Hippocampal formation (tissue), 2 donors: ENCODE measurements at places on chromosomes 5 and 9.

- DNase-seq, result no peak
Observed at GRCh38 chr9:114588651-114589526, 1.3 kb downstream of the ATP6V1G1 start.

GRCh38 chr9:136329211-136329627 lies 1.9 kb downstream of the GPSM1 start:
- no peak for DNase-seq

GRCh38 chr5:160903076-160903475 lies 51.1 kb upstream of the ATP10B start:
- DNase-seq, result no peak

GRCh38 chr5:20360263-20360662 lies 372.3 kb upstream of the CDH18 start:
- no peak for DNase-seq

DNA sequence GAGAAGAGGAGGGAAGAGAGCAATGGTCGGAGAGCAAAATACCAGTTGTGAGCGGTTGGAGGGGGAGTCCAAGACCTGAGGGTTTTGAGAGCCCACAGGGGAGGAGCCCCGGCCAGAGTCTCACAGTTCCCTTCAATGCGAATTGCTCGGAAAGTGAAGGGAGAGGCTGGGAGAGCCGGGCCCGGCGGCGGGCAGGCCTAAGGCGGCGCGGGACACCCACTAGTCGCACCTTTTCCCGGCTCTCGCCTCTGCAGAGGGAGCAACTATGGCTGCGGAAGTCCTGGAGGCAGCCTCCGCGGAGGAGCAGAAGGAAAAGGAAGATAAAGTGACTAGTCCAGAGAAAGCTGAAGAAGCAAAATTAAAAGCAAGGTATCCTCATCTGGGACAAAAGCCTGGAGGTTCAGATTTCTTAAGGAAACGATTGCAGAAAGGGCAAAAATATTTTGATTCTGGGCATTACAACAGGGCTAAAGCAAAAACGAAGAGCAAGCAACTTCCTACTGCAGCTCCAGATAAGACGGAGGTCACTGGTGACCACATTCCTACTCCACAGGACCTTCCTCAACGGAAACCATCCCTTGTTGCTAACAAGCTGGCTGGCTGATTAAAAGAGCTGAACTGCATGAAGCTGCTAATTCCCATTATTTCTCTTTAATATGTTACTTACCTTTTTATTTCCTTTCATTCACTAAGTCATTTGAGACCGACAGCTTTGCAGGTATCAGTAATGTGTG lies 6.5 kb upstream of the BTNL3 start:
- no peak for DNase-seq

DNA sequence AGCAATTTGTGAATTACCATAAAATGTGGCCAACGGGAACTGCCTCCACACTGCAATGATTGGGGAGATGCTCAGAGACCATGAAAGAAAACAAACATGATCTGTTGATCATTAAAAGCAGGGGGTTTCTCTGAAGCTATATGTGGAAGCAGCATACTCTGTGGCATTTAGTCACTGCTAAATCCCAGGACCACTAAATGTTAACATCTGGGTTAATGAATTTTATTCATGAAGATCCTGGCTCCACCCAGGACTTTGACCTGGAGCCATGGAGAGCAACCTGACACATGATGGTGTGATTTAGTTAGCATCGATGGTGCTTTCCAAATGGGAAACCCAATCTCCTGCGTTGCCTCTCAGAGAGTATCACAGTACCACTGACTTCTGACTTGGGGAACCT lies 497.8 kb downstream of the AGTPBP1 start:
- DNase-seq, result no peak

DNA sequence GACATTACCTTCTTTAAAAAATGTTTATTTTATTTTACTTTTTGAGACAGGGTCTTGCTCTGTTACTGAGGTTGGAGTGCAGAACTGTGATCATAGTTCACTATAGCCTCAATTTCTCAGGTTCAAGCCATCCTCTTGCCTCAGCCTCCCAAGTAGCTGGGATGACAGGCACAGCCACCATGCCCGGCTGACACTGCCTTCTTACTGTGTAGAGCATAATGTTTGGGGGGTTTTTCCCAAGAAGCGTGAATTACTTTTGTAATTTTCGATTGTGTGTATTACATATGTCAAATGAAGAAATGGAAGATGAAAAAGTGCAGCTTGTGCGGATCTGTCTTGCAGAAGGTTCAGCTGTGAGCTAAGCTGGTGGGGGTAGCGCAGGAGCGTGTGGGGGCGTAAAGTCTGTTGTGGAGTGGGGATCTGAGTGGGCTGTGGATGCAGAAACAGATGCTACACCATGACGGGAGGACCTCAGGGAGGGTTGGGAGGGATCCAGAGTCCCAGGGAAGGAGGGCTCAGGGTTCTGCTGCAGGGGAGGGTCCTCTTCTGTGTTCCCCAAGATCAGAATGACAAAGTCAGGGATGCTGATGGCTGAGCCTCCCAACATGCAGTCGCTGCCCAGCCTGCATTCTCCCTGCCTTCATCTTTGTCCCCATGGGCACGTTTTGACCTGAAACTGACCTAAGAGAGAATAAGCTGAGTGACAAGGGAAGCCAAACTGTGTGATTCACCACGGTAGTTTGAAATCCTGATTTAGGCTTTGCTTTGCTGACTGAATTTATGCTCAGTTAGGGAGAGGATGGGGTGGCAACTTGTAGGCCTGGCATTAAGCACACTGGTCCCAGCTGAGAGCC lies 6.8 kb upstream of the ANKRD33B start:
- DNase-seq, result no peak

- no peak for DNase-seq
Observed at GRCh38 chr9:20042128-20042711, 253.4 kb upstream of the SLC24A2 start.

DNA sequence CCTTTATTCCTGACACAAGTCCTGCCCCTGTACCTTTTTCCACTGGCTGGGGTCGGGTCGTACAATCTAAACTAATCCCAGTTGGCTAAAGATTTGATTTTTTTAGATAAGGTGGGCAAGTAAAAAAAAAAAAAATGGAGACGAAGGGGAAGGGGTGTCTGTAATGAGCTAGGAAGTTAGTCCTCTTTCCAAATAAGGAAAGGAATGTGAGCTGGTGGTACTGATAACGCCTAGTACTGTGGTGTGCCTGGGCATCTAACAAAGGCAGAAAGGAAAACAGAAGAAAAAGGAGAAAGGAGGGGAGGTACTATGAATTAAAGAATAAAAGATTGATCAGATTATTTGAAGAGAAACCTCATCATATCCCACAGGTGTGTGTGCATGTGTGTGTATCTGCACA lies 21.3 kb downstream of the PRDM9 start:
- no peak for DNase-seq

DNA sequence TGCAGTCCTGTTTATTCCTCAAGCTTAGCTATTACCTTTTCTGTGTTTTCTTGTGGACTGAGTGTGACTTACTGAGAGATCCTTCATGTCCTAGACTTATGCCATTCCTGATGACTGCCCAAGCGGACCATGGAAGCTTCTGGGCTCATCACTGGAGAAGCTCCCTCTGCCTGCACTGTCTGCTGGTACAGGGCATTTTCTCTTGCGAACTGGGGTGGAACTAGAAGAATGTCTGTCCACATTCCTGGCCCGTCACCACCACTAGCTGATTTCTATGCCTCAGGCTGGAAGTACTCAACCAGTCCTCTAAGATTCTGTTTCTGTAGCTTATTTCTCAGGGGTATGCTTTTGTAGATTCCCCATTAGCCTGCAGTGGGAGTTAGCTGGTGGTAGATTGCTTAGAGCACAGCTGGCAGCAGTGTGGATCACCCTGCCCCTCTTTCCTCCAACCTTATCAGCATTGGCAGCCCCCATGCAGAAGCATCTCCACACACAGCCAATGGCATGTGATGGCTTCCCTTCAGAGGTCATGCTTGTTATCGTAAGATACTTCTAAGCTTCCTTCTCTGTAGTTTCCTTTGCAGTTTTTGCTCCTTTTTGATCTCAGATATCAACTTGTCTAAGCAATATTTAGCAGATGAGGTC lies 12.4 kb downstream of the SLC36A1 start:
- no peak for DNase-seq

DNA sequence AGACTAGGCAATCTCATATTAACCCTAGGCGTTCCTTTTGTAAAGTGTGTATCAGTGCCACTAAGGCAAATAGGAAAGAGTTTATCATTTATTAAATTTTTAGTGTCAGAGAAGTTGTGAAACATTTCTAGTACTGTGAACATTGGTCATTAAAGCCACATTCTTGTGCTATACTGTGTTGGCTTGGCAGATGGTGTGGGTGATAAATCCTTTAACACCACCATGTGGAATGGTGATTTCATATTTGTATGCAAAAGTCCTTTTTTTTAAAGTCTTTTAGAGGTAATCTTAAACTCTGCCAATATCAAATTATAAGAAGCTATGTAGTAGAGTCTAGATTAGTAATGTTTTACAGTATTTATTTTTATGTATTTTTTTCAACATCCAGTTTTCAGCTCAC lies 18.1 kb downstream of the SLC12A2 start:
- DNase-seq, result no peak

DNA sequence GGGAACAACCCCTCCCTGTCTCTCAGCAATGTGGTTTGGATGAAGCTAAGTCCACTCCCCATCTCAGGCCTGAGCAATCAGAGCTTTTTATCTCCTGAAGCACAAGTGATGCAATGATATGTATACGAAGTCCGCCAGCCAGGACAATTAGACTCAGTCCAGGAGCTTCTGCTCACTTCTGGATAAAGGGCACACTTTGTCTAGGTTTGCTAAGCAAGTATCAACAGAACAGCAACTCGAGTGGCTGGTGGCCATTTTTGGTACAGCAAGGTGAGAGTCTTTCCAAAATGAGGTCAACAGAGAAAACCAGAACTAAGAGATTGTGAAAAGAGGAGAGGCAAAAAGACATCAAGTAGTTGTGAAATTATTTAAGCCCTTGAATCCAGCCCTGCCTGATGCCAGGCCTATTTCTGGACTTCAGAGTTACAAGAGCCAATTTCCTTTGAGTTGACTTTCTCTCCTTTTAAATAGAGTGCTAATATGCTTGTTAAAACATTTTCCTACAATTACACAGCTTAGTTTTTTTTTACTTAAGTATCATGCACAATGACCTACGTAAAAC lies 8.2 kb downstream of the NDUFA8 start:
- DNase-seq, result no peak

DNA sequence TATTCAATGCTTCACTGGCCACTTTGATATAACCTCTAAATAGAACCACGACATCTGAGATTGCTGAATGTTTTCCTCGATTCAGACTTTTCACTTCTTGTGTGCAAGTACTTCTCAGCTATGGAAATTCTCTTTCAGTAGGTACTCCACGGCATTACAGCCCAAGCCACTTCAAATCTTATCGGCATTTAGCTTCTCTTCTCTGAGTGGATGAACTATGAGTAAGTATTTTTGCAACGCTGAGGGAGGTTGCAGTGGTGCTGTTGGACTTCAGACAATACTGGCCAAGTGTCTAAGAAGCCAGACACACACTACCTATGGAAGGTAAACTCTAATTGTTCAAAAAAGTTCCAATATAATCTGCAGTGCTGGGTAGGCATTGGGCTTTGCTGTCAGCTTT lies 60.1 kb downstream of the FBN2 start:
- no peak for DNase-seq

GRCh38 chr5:54832045-54832444 lies 153.3 kb downstream of the ESM1 start:
- DNase-seq, result no peak

DNA sequence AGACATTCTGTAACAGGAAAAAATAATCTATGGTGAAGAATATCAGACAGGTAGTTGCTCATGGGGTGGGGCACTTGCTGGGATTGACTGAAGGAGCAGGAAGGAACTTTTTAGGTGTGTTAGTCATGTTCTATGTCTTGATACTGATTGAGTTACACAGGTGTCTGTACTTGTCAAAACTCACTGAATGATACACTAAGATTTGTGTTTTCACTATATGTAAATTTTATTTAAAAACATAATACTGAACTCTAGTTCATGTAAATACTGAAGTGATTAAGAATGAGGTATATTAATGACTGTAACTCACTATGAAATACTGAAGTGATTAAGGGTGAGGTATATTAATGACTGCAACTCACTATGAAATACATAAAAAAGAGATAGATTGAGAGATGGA lies 28.5 kb downstream of the IL6ST start:
- no peak for DNase-seq

DNA sequence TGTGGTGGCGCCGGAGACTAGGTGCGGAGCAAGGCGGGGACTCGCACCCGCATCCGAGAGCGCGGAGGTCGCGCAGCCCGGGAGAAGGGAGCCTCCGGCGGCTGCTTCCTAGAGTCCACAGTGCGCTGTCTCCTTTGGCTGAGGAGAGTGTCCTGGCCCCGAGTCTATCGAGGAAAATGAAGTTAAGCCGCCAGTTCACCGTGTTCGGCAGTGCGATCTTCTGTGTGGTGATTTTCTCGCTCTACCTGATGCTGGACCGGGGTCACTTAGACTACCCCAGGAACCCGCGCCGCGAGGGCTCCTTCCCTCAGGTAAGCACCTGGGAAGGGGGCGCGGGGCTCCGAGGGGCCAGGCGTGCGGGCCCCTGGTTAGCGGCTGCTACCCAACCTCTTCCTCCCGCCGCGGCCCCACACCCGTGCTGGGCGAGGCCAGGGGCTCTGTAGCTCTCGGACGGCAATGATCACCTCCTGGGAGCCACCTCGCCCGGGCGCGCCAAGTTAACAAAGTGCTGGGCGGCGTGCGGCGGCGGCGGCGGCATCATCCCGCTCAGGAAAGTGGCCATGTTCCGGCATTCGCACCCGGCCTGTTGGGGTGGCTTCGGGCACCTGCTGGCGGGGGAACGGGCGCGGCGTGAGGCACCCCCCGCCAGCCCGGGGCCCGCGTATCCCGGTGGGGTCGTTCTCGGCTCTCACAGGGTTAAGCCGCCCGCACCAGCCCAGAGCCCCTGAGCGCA lies 681 bp downstream of the MAN2A1 start:
- no peak for DNase-seq

- no peak for DNase-seq
Observed at GRCh38 chr9:91907484-91908292, 42.3 kb downstream of the ROR2 start.

- no peak for DNase-seq
Observed at GRCh38 chr5:72988769-72989168, 32.9 kb downstream of the FCHO2 start.

DNA sequence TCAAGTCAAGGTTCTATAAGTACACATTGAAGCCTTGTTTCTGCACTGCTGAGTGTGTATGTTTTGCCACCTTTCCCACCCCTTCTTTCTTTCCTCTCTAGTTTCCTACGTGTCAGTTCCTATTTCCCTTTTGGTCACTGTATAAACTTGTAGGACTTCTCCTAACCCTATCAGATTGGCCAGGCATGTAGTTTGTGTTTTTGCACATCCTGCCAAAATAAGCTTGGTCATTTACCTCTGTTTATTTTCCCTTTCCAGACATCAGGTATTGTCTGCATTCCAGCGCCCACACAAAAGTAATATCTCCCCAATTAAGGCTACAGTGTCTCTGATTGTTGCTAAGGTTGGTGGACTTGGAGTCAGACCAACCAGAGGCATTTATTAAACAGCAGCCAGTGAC lies 252.9 kb upstream of the MPDZ start:
- no peak for DNase-seq
